ENCODE measurements at places on chromosomes 7 and 10.

GRCh38 chr10:62850646-62851045 is 34.5 kb upstream of the EGR2 start:
- DNase-seq: peak; percentile 8

GRCh38 chr7:81684514-81685269 is 85.2 kb downstream of the HGF start:
- DNase-seq: no peak

- DNase-seq: no peak
Observed at GRCh38 chr7:44988701-44989100, 9.9 kb upstream of the MYO1G start.

DNA sequence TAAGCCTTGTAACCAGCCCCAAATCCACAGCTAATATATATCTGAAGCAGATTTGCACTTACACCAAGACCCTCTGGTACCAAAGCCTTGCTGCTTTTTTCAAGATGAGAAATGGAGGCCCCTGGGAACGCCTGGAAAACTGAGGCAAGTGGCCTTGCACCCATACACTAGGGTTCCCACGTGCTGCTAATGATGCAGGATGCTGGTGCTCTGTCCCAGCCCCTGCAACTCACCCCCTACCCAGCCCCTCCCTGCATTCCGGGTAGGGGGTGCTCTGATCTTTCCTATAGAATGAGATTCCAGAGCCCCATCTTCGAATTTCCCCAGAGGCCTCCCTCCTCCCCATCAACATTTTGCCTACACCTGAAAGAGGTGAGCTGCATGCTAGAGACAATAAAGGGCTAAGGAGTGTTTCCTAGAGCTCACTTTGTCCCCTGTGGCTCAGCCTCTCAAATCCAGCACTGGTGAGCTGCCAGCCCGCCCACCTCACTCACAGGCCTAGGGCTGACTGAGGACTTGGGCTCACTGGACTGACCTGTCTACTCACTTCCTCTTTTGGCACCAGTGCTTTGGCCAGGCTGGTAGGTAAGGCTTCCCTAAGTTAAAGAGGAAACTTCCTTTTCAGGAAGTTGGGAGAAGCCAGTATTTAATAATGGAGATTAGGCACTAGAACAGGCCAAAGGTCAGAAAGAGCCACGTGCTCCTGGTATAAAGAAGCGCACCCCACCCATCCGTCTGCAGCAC is 9.8 kb downstream of the RBP4 start:
- no peak for DNase-seq

DNA sequence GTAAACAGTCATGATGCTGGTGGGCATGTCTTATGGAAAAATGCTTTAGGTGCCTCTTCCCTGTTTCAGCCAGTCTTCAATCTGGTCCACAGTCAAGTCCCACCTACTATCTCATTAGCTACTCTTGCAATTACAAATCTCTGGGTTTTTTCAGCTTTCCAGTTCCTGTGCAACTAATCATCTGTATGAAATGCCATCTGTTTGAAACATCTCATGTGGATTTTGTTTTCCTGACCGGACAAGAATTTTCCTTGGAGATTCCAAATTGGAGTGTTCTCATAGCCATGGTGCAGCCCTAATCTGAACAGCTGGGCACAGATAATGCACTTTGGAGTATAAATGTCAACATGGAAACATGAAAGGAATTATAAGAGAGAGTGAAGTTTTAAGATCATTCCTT is 41.3 kb upstream of the CALN1 start:
- DNase-seq: no peak

DNA sequence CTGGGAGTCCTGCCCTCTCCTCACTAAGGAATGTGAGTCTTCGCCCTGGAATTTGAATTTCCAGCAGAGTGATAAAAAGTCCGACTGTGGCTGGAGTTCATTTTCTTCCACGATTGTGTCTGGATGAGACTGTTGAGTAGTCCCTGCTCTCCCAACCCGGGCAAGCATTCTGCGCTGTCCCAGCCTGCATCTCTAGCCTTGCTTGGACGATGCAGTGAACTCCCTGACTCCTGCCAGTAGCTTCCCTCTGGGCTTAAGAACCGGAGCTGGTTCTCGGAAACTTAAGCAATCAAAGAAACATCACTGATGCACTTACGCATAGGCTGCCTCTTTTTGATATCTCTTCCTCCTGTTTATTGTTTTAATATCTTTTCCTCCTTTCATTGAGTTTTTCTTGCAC is 116.0 kb upstream of the FZD8 start:
- DNase-seq: no peak

DNA sequence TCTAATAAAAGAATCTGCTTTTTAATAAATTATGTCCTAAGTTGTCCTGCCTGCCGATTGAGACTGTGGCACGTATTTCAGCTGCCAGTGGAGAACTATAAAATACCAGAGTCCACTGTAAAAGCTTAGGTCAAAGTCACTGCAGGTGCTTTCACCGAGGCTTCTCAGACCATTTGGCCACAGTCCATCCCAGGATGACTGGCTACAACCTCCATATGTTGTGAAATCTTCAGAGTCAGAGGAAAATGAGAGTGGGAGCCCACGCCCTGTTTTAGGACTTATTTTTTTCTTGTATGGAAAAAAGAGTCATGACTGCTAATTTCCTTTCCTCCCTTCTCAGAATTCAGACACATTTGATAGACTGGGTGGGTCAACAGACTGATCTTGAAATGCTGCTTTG is 182.9 kb downstream of the ANK3 start:
- no peak for DNase-seq

GRCh38 chr10:101932183-101932582 is 88.6 kb upstream of the KCNIP2 start:
- no peak for DNase-seq

DNA sequence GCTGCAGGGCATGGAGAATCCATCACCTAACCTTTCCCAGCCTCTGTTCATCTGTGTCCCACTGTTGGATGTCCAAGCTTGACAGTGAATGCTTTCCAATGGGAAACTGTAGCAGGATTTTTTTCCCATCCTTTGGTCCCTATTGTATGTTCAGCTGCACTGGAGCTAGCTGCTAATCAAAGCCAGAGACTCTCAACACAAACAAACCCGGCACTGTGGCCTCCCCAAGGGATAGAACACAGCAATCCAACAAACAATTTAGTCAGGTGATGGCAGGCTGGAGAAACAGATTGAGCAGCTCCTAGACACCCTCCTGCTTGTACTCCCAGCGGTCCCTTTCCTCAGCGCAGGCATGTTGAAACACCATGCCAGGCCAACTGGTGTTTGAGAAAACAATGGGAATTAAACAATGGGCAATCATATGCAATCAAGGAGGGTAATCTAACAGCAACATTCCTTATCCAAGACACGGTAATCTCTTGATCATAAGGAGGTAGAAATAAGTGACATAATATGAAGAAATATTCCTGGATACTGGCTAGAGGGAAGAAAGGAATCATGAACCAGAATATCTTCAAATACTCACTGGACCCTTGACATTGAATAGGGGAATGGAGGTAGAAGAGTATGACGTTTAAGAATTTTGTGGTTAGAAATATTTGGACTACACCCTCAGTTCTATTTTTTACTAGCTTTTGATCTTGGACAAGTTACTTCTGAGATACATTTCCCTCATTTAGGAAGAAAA is 15.0 kb downstream of the PTN start:
- DNase-seq: no peak

GRCh38 chr7:55515569-55516279 is 56.6 kb downstream of the VOPP1 start:
- DNase-seq: peak; percentile 58

DNA sequence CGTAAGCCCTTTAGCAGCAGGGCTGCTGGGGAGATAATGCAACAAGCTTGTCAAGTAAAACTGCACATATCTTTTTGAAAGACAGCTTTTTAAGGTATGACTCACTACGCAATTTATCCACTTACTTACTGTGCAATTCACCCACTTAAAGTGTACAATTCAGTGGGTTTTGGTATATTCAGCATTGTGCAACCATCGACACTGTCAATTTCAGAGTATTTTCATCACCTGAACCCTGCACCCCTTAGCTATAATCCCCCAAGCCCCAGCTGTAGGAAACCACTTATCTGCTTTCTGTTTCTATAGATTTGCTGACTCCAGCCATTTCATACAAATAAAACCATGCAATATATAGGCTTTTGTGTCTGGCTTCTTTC is 168.0 kb downstream of the PTPN20 start:
- no peak for DNase-seq

- DNase-seq: no peak
Observed at GRCh38 chr10:99920901-99921300, 88.8 kb downstream of the DNMBP start.

- DNase-seq: no peak
Observed at GRCh38 chr10:103858360-103858759, 3.0 kb upstream of the SH3PXD2A start.

DNA sequence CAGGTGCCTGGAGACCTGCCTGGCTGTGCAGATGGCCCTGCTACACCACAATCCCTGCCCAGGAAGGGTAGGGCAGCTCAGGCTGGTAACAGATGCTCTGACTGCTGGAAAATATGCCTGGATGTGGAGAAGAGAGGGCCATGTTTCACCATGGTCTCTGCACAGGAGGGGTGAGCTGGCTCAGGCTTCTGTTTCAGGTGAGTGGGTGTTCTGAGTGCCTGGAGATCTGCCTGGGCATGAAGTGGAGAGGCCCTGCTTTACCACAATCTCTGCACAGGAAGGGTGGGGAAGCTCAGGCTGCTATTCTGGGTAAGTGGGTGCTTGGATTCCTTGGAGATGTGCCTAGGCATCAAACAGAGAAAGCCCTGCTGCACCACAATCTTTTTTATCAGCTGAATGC is 350.1 kb downstream of the KIF20B start:
- no peak for DNase-seq

DNA sequence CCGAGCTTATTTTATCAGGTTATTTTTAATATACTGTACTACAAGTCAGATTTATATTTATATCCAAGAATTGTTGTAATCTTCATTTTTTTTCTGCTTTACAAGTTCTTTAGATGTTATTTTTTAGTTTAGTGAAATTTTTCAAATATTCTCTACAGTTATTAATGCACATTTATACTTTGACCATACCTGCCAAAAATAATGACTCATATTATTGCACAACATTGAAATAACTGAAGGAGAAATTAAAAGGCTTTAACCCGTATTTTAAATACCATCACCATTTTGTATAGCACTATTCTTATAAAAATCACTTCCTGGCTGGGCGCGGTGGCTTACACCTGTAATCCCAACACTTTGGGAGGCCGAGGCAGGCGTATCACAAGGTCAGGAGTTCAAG is 278.5 kb downstream of the BICC1 start:
- no peak for DNase-seq

- DNase-seq: peak; percentile 71
Observed at GRCh38 chr10:49143249-49143648, 9.4 kb upstream of the FAM170B start.

DNA sequence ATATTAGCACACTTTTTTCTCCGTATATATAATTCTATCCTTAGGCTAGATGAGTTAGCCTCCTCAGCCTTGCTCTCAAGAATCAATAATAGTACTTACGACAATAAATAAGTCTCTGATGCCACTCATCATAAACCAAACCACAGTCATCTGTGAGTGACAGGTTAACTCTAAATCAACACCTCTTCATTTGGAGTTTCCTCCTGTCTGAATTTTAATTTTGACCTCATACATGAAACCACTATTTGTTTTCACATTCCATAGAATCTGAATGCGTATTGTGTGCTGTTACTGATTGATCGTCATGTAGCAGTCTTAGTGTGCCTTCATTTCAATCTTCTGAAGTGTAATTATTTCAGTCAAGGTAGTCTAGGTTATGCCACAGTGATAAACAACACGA is 85.8 kb downstream of the HGF start:
- DNase-seq: no peak

GRCh38 chr7:131028295-131028694 is 294.3 kb upstream of the KLF14 start:
- no peak for DNase-seq
